NCI-H510A (cell line): ENCODE measurements at places on chromosomes 2 and 18.

DNA sequence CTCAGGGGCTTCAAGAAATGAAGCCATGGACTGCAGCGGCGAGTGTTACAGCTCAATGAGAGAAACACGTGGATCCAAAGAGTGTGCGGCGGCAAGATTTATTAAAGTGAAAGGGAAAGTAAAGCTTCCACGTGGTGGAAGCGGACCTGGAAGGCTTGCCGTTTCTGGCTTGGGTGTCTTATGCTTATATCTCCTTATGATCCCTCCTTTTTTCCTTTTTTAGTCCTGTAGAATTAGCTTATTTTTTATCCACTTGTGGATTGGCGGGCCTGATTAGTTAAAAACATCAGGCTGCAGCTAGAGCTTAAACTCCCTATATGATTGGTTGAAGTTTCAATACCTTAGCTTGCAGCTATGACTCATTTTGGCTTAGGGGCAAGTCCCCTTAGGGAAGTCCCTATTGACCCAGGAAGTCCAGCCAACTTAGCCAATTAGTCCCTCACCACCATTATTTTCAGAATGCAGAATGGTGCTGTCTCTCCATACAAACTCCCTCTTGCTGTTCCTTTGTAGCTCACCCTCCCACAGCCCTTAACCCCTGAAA lies 11.6 kb upstream of the HNMT start:
- DNase-seq: no peak

GRCh38 chr2:221554769-221555493 lies 17.2 kb downstream of the EPHA4 start:
- no peak for DNase-seq

DNA sequence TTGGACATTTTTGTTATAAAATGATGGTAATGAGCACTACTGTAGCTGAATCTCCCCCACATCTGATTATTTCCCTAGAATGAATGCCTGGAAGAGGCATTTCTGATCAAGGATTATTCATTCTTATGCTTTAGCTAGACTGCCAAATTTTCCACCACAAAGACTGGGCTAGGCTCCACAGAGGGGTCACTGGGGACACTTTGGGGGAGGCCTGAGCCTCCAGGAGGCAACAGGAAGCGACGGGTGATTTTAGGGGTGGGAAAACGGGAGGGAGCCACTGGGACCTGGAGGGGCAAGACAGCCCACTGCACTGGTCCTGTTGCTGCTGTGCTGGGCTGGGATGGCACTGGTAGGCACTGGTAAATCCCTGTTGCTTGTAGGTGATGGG lies 2.4 kb upstream of the ASB1 start:
- no peak for DNase-seq

DNA sequence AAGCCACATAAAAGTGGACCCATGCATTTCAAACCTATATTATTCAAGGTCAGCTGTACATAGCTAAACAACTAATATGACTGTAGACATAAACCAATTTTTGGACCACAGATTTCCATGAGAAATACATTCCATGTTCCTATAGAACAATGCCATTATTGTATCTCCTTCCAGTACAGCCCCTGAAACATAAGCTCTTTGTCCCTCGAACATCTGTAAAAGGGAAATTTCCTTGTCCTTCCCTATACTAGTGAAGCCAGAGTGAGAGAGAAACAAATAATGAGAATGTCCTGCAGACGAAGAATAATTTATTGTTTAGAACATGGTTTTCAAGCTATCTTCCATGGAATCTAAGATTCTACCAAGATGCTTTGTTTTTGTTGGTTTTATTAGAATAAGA lies 75.3 kb downstream of the GORASP2 start:
- DNase-seq: no peak
